Fibroblast of skin of back (primary cell): ENCODE measurements at places on chromosomes 4 and X.

- DNase-seq = peak; percentile 8
These were observed 61.5 kb upstream of the FAM241A start for GRCh38 chr4:112083587-112084347.

GRCh38 chr4:38173935-38174518 lies 213.8 kb downstream of the PTTG2 start:
- no peak for DNase-seq

DNA sequence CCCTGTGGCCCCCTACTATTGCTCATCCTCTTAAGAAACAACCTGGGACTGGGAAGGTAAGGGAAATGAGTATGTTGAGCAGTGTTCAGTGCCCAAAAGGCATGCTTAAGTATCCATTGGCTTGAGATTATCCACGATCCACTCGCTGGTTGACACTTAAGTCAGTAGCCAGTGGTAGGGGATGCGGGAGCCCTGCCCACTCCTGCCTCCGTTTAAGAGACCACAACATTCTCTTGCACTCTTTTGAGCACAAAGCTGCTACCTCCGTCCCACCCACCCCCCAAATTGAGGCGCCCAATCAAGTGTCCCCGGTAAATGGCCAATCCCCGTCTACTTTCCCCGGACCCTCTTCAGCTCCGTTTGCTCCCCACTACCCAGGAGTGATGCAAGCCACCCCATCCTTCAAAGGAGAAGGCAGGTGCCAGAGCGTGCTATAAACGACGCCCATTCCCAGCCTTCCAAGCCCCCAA lies 25.0 kb downstream of the UTP14A start:
- DNase-seq = no peak

- peak; percentile 13 for DNase-seq
These were observed at the start of gene GPRASP1 for GRCh38 chrX:102651242-102652011. GPRASP1 (plus strand) TSS chrX:102651483; CDS start chrX:102653914, 2,431 bp downstream.

GRCh38 chr4:77434299-77435092 lies 171.1 kb upstream of the CXCL13 start:
- no peak for DNase-seq

GRCh38 chr4:58734030-58734674 lies 1624.0 kb upstream of the IGFBP7 start:
- DNase-seq = peak; percentile 17

DNA sequence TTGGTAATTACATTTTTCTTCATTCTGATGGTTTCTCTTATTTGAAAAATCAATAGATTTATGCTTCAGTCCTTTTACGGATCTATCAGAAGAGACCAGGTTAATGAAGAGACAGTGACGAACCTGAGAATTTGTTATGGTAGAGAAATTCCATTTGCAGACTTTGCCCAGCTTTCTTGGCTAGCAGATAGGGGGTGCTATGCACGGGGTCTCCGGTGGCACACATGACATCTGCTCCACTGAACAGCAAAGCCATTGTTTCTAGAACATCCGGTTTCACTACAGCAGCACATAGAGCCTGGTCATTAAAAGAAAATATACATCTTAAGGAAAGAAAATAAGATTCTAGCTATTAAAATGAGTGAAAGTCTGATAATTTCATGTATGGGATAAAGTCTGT lies 85.1 kb downstream of the ARAP2 start:
- no peak for DNase-seq

DNA sequence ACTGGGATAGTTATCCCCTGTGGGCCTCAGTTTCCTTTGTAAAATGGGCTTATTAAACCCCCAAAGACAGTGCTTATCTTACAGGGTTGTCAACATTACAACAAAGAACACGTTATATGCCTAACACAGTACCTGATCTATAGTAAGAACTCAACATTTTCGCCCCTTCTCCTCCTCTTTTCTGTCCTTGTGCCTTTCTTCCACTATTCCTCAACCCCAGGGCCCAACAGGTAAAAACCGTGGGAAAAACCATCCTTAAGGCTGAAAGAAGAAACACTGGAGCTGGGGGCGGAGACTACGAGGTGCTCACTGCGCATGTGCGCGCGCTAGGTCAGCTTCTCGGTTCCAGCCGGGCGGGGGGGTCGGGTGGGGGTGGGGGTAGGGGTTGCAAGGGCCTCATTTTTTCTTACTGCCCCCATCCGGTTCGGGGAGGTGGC lies 426 bp upstream of the XIAP start:
- DNase-seq = no peak

- no peak for DNase-seq
These were observed 60.0 kb downstream of the TIGD2 start for GRCh38 chr4:89171176-89171805.

GRCh38 chr4:72312032-72312650 lies 256.9 kb downstream of the ADAMTS3 start:
- peak; percentile 92 for DNase-seq

GRCh38 chr4:129098531-129099001 lies 2.6 kb downstream of the C4orf33 start:
- no peak for DNase-seq

DNA sequence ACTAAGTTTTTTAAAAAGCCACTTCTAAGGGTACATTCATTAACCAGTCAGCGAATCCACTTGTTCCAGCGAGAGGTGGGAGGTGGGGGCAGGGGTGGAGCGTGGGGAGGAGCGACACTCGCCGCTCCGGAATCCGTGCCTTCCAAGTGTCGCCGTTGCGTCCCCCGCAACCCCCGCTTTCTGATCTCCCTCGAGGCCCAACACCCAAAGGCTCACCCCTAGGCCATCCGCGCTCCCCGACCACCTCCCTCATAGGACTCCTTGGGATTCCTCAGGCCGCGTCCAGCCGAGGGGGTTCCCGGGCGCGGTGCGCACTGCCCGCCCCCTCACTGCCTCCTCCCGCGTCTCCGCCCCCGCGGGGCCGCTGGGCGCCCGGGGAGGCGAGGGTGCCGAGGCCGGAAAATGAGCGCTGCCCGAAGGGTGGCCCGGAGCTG lies 108.1 kb upstream of the STOX2 start:
- DNase-seq = no peak

DNA sequence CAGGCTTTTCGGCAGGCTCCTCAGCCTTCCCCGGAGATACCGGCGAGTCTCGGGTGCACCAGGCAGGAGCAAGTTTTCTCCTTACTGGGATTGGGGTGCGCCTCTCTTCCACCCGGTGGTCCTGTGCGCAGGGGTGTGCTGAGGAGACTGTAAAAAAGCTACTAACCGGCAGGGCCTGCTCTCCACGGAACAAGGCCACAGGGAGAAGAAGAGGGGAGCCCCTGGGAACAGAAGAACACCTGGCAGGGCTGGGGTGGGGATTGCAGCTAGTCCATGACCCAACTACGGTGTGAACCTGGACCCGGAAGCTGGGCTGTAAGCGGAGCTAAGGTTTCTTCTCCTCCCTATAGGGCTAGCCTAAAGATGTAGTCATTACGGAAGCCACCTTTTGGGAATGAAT lies 17.7 kb upstream of the ZIC3 start:
- DNase-seq = no peak

- peak; percentile 65 for DNase-seq
These were observed 13.4 kb upstream of the FGD1 start for GRCh38 chrX:54509400-54509799.

- DNase-seq = no peak
These were observed 4.6 kb downstream of the TXK start for GRCh38 chr4:48129307-48130014.

DNA sequence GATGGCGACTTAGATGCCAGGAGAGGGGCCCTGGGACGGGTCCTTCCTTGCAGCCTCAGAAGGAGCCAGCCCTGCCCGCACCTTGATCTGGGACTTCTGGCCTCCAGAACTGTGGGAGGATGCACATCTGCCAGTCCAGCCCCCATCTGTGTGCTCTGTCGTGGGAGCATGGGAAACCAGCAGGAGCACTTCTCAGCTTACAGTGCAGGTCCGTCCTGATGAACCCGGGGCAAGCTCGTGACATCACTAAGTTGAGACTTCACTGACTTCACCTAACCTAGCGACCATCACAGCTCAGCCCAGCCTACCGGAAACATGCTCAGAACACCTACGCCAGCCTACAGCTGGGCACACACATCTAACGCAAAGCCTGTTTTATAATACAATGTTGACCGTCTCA lies 38.1 kb downstream of the ABLIM2 start:
- no peak for DNase-seq

DNA sequence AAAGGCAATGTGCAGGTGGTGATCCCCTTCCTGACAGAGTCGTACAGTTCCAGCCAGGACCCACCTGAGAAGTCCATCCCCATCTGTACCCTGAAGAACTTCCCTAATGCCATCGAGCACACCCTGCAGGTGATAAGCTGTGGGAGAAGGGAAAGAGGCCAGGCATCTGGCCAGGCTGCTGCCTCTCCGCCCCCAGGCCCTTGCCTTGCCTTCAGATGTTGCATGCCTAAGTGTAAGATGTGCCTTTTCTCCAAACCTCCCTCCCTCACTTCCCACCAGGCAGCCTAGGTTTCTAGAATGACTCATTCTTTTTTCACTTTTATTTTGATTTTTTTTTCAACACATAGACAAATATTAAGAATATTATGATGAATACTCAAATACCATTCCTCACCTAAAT lies 12.2 kb upstream of the CDK16 start:
- DNase-seq = peak; percentile 12

DNA sequence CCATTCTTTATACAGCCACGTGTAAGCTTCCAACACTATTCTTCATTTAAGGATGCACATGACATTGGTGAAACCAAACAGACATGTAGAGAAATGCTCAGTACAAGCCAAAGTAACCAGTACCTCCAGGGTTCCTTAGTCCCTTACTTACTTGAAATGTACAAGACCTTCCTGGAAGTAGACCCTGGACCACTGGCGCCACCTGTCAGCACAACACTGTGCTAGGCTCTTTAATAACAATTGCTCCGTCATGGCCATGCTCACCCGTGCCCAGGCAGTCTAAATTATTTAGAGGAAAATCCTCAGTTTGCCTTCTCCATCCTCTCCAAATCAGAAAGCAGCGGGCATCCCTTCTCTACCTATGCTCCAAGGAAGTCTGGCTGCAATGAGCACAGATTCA lies 52.7 kb downstream of the ADGRA3 start:
- no peak for DNase-seq

GRCh38 chrX:125202591-125203248 lies 117.0 kb upstream of the TEX13C start:
- DNase-seq = no peak

GRCh38 chr4:15444879-15445547 lies 17.2 kb downstream of the C1QTNF7 start:
- DNase-seq = no peak
